ENCODE measurements at places on chromosomes 2 and 18. TPM values are rescaled to one million over a fixed set of nuclear protein-coding genes. Genes with fewer than 3 reads are reported as not detected.

Gene SCYGR4
- polyA plus RNA-seq, result not detected

Gene MYL1
- polyA plus RNA-seq, result 8,500 TPM

- DNase-seq, result no peak
These were observed 43.1 kb upstream of the EML4 start for GRCh38 chr2:42125841-42126594.

GRCh38 chr2:121682396-121683298 lies 33.4 kb upstream of the CLASP1 start:
- no peak for DNase-seq

GRCh38 chr2:222989431-222989830 lies 62.6 kb upstream of the KCNE4 start:
- no peak for DNase-seq

GRCh38 chr2:112807233-112807807 lies 23.0 kb upstream of the IL1A start:
- DNase-seq, result no peak

- no peak for DNase-seq
These were observed 45.6 kb downstream of the ONECUT2 start for GRCh38 chr18:57480733-57481132.

- no peak for DNase-seq
These were observed 1.1 kb downstream of the COPS9 start for GRCh38 chr2:240134956-240135520.

DNA sequence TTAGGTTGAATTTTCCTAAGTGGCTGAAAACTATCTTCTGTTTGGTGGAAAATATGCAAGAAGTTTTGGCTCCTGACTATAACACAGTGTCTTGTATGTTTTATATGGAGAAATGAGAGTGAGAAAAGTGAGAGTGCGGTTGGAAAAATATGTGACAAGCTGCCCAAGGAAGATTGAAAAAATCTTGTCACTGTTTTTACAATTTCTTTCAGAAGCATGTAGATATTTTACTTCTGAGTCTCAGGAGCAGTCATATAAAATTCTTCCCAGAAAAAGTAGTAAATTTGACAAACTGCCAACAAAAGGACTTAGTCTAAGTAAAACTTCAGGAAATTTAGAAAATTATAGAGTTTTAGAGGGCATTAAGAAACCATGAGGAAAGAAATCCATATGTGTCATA lies 19.4 kb upstream of the RMND5A start:
- no peak for DNase-seq

- no peak for DNase-seq
These were observed 1.7 kb downstream of the RTN4 start for GRCh38 chr2:55048508-55049042.
